ENCODE measurements at places on chromosomes 2 and 18. TPM values are rescaled to one million over a fixed set of nuclear protein-coding genes. Genes with fewer than 3 reads are reported as not detected.

The BCL2L11 gene
- 4.8 TPM for total RNA-seq

The RAPGEF4 gene
- 0.13 TPM for total RNA-seq

DNA sequence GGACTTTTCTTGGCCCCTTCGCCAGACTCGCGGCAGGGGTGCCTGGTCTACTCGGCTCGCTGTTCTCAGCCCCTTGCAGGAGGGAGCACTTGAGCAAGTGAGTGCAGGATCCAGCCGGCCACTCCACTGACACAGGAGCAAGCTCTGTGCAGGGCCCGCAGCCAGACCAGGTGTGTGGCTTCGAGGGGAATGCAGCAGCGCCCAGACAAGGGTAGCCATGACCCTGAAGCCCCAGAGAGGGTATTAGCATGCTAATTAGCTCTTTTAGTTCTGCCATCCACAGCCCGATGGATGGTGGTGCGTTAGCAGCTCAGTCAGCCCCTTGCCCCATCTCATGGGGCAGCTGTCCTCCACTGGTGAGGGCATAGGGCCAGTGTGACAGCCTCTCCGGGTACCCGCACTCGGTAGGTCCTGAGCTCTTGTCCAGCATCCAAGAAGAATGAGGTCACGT is 103.2 kb upstream of the HS6ST1 start:
- H3K27me3 ChIP-seq = no peaks in the 10 kb centered on the region
- no peak for DNase-seq
- peak overlapping the region; percentile 85 for H3K27ac ChIP-seq
- H3K4me1 ChIP-seq = peaks cover 54% of the 10 kb centered on the region
- H3K36me3 ChIP-seq = no peaks in the 10 kb centered on the region

The UGT1A3 gene
- not detected for total RNA-seq

GRCh38 chr2:222242532-222242931 is 56.3 kb downstream of the PAX3 start:
- H3K27ac ChIP-seq = no peak overlapping the region
- no peaks in the 10 kb centered on the region for H3K36me3 ChIP-seq
- H3K27me3 ChIP-seq = peaks cover 32% of the 10 kb centered on the region
- no peak for DNase-seq
- H3K4me3 ChIP-seq = no peak overlapping the region
